ENCODE measurements at places on chromosomes 5 and 9.

- peak; percentile 72 for DNase-seq
Observed at GRCh38 chr5:96614110-96614691, 48.0 kb upstream of the CAST start.

DNA sequence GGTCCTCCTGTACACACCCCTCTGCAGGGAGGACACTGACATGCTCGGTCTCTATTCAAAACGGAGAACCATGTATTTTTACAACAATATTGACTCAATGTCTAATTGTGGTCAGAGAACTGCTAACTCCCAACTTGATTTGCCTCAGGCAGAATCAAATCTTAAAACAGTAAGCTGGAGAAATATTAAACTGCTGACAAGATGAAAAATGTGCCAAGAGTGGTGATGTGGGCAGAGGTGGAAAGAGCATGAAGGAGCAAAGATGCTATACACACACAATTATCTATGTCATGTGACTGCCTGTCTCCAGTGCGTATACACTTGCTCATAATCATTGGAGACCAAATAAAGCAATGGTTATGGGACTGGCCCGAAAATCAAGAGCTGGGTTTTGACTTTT, 556.1 kb upstream of the ZNF608 start:
- DNase-seq = no peak

- DNase-seq = no peak
Observed at GRCh38 chr5:56557198-56557597, 258.2 kb upstream of the MAP3K1 start.

DNA sequence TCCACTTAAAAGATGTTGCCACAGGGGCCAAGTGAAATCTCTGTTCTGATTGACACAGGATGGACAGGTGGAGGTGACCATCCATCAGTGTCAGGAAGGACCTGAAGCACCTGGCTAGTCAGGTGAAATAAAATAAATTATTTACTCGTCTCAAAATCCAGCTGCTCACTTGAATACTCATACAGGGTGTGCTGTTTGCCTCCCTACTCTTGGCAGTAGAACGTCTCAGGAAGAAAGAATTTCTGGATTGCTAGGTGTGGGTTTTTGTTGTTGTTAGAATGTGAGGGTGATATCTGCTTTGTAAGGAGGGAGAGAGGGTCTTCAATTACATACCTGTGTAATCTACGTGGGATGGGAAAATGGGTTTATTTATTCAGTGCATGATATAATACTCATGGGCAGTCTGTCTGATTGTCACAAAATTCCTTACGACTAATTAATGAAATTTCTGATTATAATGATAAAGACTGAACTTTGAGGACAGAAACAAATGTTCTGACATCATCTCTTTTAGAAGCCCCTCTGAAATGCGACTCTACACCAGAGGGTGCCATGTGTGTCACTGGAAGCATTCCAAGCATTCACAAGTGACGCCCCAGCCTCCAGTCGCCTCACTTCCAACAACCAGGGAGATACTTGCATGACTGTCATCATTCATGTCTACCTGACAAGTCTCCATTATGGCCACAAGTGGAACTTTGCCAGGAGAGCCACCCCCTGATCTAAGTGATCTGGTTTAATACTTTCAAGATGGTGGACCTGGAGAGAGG, 218.4 kb downstream of the GAPVD1 start:
- peak; percentile 38 for DNase-seq

- DNase-seq = no peak
Observed at GRCh38 chr5:75460532-75460931, 50.9 kb downstream of the CERT1 start.

All from NCI-H187 (cell line).